ENCODE measurements at places on chromosomes 2 and 18.

- no peak for DNase-seq
These were observed 19.4 kb upstream of the RMND5A start for GRCh38 chr2:86700690-86701089.

DNA sequence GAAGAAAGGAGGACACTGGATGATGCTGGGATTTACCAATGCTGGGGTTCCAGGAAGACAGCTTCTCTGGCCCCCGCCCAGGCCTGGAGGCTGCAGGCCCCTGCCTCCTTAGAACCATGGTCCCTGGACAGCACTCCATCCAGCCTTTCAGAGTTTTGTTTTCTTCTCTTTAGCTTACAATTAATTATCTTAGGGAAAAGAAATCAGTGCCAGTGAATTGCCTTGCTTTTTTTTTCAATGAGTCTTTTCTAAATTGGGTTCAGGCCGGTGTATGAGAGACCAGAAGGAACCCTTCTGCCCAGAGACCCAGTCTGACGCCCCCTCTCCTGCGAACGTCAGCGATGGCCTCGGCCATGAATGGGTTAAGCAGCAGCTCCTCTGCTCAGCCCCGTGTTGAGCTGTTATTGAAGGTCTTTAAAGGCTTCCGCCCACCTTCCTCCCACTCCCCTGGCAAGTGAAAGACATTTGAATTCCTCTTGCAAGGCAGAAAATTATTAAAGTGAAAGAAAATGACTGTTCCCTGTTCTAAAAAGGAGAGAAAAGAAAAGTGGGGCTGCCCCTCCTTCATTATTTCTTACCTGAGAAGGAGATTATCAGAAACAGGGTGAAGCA is 65.7 kb upstream of the CHMP1B start:
- no peak for DNase-seq

- no peak for DNase-seq
These were observed 52.6 kb upstream of the NEMP2 start for GRCh38 chr2:190587106-190587505.

GRCh38 chr2:143121079-143121478 is 8.1 kb upstream of the ARHGAP15 start:
- DNase-seq, result no peak

GRCh38 chr2:27627963-27628766 is 647 bp downstream of the CCDC121 start:
- DNase-seq, result no peak

GRCh38 chr18:6752202-6752860 is 22.8 kb downstream of the ARHGAP28 start:
- no peak for DNase-seq

DNA sequence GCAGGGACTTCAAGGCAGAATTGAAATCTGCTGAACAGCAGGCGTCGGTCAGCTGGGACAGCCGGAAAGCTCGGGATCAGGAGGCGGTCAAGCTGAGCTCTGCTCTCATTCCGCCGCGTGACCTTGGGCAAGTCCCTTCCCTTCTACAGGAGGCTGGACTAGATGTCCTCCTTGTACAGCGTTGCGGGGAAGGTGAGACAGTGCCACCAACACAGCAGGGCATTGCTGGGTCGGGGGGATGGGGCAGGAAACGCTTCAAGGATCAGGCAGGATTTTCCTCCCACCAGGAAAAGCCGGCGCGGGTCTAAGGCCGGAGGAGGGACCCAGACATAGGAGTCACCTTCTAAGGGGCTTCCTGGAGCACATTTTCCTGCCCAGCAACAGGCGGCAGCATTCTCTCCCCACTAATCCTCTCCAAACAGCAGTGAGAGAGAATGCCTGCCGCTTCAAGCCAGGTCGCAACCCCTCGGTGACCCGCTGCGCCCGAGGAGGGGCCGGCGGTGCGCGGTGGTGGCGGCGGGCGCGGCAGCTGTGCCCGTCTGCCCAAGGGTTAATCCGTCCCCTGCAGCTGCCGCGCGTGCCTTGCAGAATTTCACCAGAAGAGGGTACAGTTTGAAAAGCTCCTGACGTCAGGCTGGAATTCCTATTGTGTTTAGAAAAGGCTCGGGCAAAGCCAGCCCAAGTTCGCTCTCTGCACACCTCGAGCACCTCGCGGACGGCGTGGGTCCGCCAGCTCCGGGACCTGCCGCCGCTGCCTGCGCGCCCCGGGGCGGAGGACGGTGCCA is at the start of gene KCNF1:
Gene KCNF1 (plus strand): TSS at position 644 of the 785 bp plus-strand sequence. CDS start 493 bp downstream, outside the sequence.
- no peak for DNase-seq

GRCh38 chr2:152560166-152560565 is 157.1 kb downstream of the PRPF40A start:
- no peak for DNase-seq
